ENCODE measurements at places on chromosomes 13 and 19.

- no peak for DNase-seq
These were observed at the start of gene SPACA4 for GRCh38 chr19:48606463-48607358. TSS of gene SPACA4 (plus strand) at chr19:48606742. CDS start at chr19:48606979, 237 bp downstream.

DNA sequence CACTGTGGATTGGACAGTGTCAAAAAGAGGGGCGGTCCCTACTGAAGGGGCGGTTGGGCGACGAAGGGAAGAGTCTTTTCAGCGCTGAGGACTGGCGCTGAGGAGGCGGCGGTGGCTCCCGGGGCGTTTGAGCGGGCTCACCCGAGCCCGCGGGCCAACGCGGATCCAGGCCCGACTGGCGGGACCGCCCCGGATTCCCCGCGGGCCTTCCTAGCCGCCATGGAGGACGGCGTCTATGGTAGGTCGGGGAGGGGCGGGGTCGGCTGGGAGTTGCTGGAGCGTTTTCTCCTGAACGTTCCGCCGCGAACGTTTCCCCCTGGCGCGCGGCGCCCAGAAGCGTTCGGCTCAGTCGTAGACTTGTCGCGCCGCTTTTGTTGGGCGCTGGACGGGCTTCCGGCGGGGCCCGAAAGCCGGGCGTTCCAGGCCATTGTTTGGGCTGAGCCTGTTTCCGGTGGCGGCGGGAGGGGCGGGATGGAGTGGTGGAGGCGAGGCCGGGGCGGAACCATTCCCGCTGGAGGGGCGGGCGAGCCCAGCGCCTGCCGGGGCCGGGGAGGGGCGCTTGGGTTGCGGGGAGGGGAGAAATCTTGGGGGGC lies at the start of gene CYTH2:
CYTH2 (plus strand) TSS at position 81 of the 593 bp plus-strand sequence; CDS start at position 220, 139 bp downstream.
- DNase-seq, result peak; percentile 67

DNA sequence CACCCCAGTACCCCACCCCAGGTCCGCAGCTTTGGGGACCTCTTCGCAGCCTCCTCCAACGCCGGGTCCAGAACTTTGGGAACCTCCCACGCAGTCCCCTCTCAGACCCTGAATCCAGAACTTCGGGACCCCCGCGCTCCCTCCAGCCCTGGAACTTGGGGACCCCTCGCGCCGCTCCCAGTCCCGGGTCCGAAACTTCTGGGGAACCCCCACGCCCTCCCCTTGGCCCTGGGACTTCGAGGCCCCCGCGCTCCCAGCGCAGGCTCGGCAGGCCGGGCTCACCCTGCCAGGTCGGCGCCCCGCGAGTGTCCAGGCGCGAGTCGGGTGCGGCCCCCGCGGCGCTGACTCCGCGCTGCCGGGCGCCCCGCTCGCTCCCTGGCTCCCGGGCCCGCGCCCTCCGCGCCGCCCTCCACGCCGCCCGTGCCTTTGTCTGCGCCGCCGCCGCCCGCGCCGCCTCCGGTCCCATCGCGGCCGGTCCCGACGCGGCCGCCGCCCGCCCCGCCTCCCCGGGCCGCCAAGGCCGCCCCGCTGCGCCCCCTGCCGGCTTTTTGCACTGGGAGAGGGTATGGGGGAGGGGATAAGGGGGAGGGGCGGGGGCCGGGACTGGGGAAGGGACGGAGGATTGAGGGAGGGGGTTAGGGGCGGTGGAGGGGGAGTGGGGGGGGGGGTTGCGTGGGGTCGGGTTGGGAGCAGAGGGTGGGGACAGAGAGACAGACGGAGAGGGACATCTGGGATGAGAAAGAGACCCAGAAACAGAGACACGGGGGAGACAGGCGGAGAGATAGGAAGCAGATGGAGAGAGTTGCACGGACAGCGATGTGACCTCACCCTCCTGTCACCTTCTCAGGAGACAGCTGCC lies at the start of gene HOMER3:
HOMER3 (minus strand) TSS at position 449 of the 859 bp plus-strand sequence. CDS start 2,235 bp downstream, outside the sequence.
- peak; percentile 90 for DNase-seq

GRCh38 chr13:61202042-61202441 lies 213.6 kb downstream of the PCDH20 start:
- no peak for DNase-seq

DNA sequence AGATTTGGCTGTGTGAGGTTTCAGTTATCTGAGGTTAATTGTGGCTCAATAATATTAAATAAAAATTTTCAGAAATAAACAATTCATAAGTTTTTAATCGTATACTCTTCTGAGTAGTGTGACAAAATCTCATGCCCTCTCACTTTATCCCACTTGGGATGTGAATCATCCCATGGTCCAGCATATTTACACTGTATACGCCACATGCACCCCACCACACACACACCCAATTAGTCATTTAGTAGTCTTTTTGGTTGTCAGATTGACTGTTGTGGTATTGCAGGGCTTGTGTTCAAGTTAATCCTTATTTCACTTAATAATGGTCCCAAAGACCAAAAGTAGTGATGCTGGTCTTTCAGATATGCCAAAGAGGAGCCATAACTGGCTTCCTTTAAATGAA lies 66.4 kb upstream of the PCDH9 start:
- no peak for DNase-seq

DNA sequence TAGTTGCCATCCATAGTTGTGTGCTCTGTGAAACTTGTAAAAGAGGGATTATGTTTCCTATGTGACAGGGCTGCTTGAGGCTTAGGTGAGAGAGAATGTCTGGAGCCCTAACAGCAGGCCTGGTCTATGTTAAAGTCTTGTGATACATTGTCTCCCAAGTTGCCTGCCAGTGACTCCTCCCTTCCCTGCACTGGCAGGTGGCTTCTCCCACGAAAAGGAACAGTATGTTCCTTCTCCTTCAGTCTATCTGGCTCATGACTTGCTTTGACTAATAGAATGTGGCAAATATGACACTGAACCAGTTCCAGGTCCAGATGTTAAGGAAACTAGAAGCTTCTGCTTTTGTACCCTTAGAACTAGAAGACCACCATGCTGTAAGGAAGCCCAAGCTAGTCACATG lies 5.9 kb upstream of the KCNN4 start:
- no peak for DNase-seq

GRCh38 chr13:80386002-80386401 lies 45.1 kb upstream of the SPRY2 start:
- DNase-seq, result no peak

- DNase-seq, result no peak
These were observed 12.7 kb downstream of the PLEKHJ1 start for GRCh38 chr19:2223391-2223790.

DNA sequence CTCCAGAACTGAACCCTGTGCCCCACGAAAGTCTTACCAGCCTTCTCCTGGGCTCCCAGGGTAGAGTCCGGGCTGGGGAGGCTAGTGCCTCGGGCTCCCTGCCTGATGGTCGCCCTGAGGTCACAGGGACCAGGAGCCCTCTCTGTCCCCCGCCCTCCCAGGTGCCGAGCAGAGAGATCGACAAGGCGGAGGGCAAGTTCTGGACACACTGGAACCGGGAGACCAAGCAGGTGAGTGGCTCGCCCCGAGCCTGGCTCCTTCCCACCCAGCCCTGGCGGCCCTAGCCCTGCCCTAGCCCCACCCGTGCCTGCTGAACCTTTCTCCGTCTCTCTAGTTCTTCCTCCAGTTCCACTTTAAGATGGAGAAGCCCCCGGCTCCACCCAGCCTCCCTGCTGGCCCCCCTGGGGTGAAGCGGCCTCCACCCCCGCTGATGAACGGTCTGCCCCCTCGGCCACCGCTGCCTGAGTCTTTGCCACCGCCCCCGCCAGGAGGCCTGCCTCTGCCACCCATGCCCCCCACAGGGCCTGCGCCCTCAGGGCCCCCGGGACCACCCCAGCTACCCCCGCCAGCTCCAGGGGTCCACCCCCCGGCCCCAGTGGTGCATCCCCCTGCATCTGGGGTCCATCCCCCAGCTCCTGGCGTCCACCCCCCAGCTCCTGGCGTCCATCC lies 1.6 kb upstream of the AMH start:
- DNase-seq, result no peak

- DNase-seq, result no peak
These were observed 5.7 kb downstream of the VSTM2B start for GRCh38 chr19:29531458-29532025.

DNA sequence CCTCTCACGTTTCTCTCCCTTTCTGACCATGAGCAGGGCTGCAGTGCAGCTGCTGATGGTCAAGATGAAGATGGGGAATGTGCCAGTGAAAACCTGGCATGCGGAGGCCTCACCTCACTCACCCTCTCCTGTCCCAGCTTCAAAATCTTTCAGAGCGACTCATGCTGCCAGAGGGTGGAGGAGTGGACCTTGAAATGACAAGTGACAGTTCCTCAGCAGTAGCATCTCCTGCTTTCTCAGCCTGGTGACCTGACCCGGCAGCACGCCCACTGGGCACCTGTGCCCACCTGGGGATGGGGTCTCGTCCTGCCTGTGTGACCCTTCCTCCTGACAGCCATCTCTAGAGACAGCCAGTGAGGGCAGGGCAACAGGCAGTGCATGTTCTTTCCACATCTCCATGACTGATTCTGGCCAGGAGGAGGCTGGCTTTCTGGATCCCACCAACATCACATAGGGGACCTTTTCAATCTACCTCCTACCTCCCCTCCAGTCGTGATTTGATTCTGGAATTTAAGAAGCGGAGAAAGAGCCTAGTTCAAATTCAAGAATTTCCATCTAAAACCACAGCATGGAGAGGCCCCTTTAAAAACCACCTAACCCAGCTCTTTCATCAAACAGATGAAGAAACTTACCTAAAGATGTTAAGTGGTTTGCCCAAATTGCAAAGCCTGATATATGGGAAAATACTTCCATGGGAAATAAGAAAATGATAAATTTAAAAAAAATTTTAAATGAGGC lies 45.8 kb downstream of the RFX2 start:
- DNase-seq, result no peak

DNA sequence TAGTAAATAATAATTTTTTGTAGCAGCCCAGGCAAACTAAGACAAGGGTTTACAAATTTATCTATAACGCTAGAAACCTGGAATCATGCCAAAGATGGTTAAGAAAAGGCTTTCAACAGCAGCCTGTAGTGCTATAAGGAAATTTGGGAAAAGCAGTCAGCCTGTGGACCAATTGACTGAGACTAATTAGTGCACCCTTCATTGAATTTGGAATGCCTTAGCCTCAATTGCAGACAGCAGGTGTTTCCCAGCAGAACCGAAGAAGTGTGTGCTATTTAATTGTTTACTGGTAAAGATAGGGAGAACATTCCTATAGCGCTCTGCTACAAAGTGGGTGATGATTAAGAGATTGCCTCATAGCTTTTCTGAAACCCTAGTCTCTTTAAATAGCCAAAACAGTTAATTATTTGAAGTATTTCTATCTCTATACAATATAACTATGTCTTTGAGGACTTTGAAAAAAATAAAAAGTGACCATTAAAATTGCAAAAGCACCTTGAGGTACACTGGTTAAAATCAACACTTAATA lies 1884.3 kb upstream of the PCDH20 start:
- DNase-seq, result no peak

DNA sequence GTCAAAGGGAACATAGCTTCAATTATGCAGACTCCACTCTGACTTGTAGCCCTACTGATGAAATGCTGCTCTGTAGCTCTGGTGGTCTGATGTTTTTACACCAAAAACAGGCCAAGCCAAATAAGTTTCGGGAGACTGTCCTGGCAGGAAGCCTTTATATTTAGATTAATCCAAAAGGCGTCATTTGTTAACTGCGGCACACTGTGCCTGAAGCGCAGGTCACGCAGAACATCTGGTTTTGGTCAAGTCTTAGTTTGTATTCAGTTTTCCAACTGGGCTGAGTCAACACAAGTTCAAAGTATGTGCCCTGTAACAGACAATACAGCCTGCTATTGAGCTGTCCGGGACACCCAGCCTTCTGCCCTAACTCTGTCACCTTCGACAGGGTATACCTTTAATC lies 154.6 kb upstream of the IPO5 start:
- DNase-seq, result no peak

GRCh38 chr19:54013866-54014265 lies 22.4 kb downstream of the CACNG6 start:
- DNase-seq, result no peak

DNA sequence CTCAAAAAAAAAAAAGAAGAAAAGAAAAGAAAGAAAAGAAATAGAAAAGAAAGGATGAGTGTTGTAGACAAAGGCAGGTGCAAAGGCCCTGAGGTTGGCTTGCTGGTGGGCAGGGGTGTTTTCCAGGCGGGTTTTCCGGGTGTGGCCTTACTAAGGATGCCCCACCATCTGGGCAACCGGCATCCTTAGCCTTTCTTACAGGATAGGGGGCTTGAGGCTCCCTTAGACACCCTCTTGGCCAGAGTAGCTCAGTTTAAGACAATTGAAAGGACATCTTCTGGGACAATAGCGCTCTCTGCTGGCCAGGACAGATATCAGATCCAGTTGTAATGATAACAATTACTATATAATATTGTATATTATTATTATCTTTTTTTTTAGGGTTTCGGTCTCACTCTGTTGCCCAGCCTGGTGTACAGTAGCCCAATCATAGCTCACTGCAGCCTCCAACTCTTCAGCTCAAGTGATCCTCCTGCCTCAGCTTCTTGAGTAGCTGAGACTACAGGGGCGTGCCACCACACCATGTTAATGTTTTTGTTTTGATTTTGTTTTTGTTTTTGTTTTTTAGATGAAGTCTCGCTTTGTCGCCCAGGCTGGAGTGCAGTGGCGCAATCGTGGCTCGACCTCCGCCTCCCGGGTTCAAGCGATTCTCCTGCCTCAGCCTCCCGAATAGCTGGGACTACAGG lies 1.4 kb upstream of the QTRT1 start:
- no peak for DNase-seq

DNA sequence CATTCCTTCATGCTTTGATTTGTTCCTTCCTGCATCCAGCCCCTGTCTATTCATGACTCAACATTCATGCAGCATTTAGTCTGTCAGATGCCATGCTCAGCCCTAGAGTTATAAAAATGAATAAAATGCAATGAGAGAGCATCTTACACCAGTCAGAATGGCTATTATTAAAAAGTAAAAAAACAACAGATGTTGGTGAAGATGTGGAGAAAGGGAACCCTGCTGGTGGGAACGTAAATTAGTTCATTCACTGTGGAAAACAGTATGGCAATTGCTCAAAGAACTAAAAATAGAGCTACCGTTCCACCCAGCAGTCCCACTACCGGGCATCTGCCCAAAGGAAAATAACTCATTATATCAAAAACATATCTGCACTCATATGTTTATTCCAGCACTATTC lies 70.0 kb upstream of the GTF3A start:
- DNase-seq, result no peak

DNA sequence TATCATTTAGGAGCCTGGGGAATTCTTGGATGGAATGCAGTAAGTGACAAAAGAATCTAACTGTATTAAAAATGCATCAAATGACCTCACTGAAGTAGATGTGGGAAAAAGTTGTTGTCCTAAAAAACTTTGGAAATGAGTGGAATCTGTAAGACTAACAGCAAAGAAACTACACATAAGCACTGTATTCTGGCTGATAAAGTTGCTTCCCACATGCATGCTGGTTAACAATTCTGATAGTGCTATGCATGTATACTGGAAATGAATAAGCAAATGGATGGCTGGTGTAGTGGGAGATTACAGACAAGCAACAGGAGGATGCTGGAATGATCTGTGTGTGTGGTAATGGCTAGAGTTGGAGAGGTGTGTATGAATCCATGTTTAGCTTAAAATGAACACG lies 138.5 kb downstream of the FOXO1 start:
- no peak for DNase-seq
